Cerebellar nuclear complex (tissue), 1 donor: ENCODE measurements at places on chromosomes 2 and 18.

DNA sequence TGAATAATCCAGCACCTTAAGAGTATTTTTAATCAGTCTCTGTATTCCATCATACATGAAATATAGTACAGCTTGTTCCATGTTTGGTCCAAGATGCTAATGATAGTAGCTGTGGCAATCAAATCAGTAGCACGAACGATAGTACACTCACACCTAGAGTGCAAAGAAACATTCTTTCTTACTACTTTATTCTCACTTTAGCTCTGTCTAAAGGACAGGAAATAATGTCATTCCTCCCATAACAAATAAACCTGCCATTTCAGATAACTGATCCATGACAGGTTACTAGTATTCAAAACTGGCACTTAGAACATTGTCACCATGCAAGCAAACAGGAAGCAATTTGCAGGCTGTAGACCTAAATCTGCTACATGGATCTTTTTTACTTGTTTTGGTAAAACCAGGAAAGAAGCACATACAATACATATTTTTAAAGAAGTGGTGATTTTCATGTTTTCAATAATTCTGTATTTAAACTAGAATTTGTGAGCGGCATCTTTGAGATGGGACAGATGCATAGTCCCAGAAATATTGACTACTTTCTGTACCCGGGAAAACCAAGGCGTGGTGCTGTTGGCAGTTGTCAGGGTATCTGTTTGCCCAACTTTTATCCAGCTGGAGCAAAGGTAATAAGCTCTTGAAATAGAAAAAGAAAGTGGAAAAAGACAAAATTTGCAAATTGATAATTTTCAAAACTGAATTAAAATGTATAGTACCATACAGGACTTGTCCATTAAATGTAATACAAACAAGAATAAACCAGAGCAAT lies 49.5 kb downstream of the IKZF2 start:
- no peak for DNase-seq

DNA sequence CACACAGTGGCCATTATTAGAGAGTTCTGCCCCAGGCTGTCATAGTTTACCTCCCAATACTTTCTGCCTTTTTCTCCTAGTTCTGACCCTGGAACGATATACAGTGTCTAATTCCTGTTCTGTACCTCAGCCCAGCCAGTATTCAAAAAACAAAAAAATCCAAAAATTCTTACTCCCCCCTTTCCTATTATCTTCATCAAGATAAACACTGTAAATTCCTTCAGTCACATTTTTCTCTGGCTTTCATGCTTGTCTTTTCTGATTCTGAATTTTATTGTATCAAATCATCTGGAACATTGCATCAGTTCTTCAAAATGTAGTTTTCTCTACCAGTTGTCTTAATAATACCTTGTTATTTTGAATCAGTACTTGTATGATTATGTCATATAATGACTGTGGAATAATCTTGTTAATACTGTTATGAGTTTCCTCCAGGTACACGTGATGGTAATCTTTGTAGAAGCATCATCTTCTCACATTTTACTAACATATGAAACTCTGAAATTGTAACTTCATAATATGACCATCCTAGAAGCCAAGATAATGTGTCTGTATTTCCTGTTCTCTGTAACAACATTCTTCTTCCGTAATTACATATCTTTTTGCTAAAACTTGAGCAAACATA lies 79.0 kb upstream of the NOSTRIN start:
- DNase-seq, result no peak

GRCh38 chr2:118859157-118859770 lies 11.8 kb upstream of the EN1 start:
- DNase-seq, result no peak

DNA sequence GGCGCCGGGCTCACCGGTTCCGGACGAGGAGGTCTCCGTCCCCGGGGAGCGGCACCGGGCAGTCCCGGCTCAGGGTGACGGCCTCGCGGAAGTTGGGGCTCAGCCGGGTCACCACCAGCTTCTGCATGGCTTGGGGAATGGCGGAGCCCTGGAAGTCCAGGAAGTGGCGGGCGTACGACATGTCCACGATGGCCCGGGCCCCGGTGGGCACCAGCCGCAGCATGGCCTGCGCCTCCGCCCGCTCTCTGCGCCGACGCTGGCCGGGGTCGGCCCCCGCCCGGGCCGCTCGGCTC lies 157 bp downstream of the PTGR3 start:
- no peak for DNase-seq

DNA sequence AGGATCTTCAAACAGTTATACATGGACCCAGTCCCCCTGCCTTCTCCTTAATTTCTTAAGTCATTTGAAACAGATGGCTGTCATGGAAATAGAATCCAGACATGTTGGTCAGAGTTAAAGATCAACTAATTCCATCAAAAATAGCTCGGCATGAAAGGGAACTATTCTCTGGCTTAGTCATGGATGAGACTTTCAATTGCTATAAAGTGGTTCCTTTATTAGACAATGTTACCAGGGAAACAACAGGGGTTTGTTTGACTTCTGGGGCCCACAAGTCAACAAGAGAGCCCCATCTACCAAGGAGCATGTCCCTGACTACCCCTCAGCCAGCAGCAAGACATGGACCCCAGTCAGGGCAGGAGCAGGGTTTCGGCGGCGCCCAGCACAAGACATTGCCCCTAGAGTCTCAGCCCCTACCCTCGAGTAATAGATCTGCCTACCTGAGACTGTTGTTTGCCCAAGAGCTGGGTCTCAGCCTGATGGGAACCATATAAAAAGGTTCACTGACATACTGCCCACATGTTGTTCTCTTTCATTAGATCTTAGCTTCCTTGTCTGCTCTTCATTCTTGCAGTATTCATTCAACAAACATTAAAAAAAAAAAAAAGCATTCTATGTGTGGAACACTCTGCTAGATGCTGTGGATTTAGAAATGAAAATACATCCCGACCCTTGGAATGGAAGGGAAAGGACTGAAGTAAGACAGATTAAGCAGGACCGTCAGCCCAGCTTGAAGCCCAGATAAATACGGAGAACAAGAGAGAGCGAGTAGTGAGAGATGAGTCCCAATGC lies 4.6 kb downstream of the TTR start:
- DNase-seq, result no peak

DNA sequence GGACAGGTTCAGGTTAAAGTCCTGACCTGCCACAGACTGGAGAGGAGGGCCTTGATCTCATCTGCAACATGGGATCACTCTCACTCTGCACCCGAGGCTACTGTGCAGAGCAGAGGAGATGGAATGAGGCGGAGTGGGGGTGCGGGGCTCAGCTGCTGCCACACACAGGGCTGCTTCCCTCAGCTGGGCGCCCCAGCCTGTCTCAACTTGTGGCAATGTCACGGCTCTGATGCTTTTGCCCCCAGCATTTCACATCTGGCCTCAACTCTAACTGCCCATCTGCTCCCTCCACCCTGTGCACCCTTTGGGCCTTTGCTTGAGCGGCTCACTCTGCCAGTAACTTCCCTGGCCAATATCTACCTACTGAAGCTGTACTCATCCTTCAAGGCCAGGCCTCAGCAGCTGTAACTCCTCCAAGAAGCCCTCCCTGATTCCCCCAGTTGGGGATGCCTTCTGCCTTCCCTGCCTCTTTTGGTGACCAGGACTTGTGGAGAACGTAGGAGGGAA lies 70.3 kb downstream of the POLR1A start:
- no peak for DNase-seq

- DNase-seq, result no peak
These were observed 107.0 kb downstream of the KCNF1 start for GRCh38 chr2:11018651-11019185.

DNA sequence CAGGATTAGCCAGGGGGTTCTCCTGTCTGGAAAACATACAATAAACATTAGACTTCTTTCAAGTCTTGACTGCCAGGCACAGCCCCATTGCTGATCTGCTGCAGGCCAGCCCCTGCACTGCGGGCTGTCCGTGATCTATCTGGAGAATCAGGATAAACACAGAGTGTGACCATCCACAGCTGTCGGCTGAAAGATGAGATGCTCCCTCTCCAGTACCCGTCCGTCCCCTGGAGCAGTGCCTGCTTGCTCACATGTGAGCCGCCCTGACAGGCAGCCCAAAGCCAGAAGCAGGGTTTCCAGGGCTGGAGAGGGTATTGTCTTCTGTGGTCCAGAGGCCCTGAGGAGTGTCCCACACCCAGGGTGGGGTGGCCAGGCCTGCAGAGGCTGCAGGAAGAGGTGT lies 46.1 kb upstream of the FOSL2 start:
- no peak for DNase-seq
